ENCODE measurements at places on chromosomes 1 and 21.

- DNase-seq, result no peak
Observed at GRCh38 chr1:42931911-42932422, 26.7 kb downstream of the SLC2A1 start.

- no peak for DNase-seq
Observed at GRCh38 chr1:10068605-10069294, 36.0 kb downstream of the UBE4B start.

DNA sequence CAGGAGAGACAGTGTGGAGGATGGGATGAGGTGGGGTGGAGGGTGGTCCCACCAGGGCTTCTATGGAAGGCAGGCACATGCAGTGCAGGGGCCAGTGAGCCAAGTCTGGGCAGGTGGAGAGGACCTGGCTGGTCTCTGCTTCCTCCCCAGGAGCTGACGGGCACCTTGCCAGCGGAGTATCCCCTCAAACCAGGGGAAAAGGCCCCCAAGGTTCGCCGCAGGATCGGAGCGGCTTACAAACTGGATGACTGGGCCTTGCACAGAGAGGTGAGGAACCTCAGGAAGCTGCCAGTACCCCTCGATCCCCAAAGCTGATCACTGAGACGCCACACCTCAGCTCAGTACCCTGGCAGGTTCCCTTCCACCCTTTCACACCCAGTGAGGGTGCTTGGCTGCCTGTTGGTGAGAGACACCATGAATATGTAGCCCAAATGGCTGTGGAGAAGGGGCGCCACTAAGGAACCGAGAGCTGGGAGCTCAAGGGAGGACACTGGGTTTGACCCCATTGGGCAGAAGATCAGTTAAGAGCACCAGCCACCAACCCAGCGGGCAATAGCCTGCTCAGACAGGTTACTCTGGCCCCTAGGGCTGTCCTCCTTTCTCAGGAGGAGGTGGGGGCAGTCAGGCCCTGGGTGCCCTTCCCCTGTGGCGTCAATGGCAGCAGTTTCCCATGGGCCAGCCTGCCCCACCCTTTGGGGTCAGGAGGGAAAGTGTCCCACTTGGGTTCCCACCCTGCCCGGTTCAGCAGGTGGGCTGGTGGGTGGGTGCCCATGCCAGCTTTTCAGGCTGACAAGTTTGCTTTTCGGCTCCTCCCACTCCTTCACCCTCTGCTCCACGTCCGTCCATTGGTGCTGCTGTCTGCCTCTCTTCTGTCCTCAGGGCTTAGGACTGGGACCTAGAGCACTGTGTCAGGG is 5.5 kb downstream of the INAVA start:
- no peak for DNase-seq

- DNase-seq, result no peak
Observed at GRCh38 chr1:32899586-32900296, 1.4 kb downstream of the TMEM54 start.

GRCh38 chr1:168234846-168235547 is 9.2 kb downstream of the SFT2D2 start:
- peak; percentile 84 for DNase-seq

- no peak for DNase-seq
Observed at GRCh38 chr1:17134724-17135123, 15.5 kb upstream of the PADI2 start.

GRCh38 chr1:230272557-230272956 is 153.6 kb downstream of the PGBD5 start:
- no peak for DNase-seq

DNA sequence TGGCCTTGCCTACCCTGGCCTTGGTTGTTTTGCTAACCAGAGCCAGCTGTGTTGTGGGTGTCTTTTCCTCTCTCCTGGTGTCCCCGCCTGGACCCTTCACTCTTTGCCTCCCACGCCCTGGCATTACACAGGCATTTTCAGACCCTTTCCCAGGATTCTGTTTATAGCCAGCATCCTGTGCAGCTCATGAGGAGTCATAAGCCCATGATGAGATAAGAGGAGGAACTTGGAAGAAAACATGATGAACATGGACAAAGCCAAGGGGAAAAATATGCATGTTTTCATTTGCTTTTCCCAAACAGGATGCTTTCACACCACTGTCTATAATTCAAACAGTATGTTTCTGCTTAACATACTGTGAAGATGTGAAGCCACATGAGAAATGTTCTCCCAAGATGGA is 18.7 kb upstream of the WARS2 start:
- no peak for DNase-seq

- no peak for DNase-seq
Observed at GRCh38 chr1:167996266-167996665, 59.4 kb upstream of the MPC2 start.

DNA sequence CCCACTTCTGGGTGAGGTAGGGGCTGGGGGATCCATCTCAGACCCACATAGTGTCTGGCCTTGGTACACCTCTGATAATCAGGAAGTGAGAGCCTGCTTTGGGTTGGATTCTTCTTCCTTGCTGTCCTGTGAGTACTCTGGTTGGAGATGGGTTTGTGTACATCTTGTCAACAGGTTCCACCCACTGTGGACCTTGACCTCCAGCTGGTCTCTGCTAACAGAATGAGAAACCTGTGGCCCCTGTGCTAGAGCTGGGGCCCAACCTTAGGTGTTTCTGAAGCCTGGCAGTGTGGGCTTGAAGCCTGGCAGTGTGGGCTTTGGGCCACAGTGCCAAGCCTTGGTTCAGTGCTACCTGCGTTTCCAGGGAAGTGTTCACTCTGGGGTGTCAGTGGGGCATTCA is 2.6 kb downstream of the ZBTB48 start:
- no peak for DNase-seq

DNA sequence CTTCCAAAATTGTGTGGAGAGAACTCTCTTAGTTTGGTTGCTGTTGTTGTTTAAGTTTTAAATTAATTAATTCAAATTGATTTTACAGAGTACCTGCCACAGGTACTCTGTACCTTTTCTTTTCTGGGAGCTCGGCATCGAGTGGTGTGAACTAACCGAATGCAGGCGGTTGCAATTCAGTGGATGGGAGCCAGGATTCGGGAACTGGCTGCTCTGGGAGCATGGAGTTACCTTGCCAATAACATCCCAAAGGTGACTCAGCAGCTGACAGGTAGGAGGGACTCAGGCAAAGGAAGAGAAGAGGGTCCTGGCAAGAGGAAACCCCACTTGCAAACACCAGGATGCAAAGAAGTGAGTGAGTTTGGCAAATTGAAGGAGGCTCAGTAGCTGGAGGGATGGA is 24.7 kb upstream of the KANK4 start:
- no peak for DNase-seq

- peak; percentile 72 for DNase-seq
Observed at GRCh38 chr1:115051850-115052249, 22.2 kb downstream of the TSHB start.

GRCh38 chr1:25030674-25031589 is 100.9 kb upstream of the RUNX3 start:
- peak; percentile 75 for DNase-seq

GRCh38 chr1:24905355-24905978 is 24.6 kb downstream of the RUNX3 start:
- DNase-seq, result no peak

GRCh38 chr1:151542710-151543129 is 2.6 kb downstream of the TUFT1 start:
- DNase-seq, result peak; percentile 81

GRCh38 chr1:15849775-15850324 is 2.3 kb downstream of the SPEN start:
- DNase-seq, result peak; percentile 73

All from MCF 10A (cell line).